ENCODE measurements at places on chromosomes 6 and 20. TPM values are rescaled to one million over a fixed set of nuclear protein-coding genes. Genes with fewer than 3 reads are reported as not detected.

- no peak for DNase-seq
These were observed 35.1 kb downstream of the NFATC2 start for GRCh38 chr20:51507216-51508036.

- no peak for DNase-seq
These were observed 83.8 kb downstream of the FNDC1 start for GRCh38 chr6:159252955-159253508.

DNA sequence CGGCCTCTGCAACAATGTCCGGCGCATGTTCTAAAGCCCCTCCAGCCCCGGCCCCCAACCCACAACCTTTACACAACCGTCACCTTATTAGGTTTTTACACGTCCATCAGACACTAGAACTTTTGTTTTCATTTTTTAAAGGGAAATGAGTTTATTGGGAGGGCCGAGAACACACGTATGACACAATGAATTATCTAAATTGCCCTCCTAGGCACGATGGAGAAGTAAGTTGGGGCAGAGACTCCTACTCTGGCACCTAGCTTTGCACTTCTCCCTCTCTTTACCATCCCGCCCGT, 1.2 kb upstream of the DLL1 start:
- DNase-seq: no peak

- DNase-seq: no peak
These were observed 76.6 kb downstream of the CDS2 start for GRCh38 chr20:5203380-5203779.

DNA sequence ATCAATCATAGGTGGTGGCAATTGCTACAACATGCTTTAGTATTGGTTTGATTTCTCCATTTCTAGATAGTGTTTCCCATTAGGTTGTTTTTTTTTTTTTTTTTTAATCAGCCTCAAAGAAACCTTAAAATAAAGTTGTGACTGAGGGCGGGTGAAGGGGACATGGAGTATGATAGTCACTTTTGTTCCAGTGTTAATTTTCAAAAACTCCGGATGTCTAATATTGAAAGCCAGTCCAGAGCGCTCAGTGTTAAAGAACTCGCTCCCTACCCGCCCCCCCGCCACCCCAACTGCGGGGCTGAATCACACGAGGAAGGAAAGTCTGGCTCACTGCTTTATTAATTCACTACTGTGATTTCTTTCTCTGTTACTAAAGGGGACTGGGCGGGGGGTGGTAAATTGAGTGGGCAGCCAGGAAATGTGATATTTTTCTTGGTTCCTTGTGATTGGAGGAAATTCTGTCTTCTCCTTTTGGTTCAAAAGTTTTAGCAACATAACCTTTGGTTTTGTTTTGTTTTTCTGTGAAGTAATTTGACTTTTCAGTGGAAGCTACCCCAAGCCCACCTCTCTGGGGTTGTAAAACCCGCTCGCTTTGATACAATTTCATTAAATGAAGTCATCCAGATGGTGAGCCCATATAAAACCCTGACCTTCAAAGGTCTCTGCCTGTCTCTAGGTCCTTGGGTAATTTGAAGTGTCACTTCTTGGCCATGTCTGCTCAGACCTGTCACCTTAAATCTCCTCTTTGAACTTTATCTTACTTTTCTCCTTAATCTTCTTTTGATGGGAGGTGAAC, 38.0 kb downstream of the TNFAIP3 start:
- DNase-seq: no peak

DNA sequence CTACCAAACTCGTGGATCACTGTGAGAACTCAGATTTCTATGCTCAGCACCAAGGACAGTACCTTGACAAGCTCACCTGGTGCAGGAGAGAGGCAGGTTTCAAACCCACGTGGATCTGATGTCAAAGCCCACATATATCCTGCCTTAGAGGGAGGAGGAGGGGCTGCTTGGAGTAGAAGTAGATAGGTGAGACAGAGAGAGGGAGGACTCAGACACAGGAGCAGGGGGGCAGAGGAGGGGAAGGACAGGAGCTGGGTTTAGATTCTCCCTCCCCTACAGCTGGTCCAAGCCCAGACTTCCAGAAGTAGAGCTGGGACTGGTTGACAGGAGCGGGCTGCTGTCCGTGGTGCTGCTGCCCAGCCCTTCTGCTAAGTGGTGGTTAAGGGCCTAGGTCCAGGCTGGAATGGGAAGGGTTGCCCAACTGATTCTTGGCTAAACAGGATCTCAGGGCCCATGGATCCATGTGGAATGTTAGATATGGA, 77.5 kb downstream of the CDH22 start:
- no peak for DNase-seq

- DNase-seq: no peak
These were observed 34.7 kb downstream of the SLC35B3 start for GRCh38 chr6:8400663-8401062.

DNA sequence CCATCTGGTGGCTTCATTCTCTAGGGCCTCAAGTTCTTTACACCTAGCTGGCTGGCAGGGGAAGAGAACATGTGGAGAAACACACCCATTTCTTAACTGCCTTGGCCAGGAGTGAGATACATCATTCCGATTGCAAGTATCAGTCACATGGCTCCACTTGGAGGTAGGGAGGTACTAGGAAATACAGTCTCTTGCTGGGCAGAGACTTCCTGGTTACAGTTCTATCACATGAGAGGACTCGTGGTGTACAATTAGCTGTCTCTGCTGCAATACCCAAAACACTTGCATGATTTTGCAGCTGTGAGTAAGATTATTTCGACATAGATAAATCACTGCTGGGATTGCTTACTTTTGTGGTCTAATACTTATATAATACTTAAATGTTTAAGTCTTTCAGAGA, 51.1 kb downstream of the GTF2H5 start:
- DNase-seq: no peak

ATAT1 gene
- 47.0 TPM for total RNA-seq

- DNase-seq: no peak
These were observed 94.9 kb downstream of the KCNB1 start for GRCh38 chr20:49387581-49387939.

- DNase-seq: no peak
These were observed 3.5 kb downstream of the CITED2 start for GRCh38 chr6:139370999-139371345.

DNA sequence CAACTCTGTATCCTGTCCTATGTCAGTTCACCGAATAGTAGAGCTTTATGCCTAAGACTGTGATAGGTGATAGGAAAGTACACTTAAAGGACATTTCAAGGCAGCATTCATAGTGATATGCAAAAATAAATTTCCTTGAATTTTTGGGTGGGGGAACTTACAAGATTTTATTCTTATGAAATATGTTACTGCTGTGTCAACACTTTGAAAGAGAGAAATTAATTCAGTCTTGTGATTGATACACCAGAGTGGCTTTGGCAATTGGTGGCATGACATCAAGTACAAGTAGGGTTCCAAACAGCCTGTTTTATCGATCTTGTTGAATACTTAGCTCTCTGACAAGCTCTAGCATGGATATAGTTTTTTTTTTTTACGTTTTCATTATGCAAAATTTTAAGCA, 72.3 kb downstream of the QKI start:
- no peak for DNase-seq

DNA sequence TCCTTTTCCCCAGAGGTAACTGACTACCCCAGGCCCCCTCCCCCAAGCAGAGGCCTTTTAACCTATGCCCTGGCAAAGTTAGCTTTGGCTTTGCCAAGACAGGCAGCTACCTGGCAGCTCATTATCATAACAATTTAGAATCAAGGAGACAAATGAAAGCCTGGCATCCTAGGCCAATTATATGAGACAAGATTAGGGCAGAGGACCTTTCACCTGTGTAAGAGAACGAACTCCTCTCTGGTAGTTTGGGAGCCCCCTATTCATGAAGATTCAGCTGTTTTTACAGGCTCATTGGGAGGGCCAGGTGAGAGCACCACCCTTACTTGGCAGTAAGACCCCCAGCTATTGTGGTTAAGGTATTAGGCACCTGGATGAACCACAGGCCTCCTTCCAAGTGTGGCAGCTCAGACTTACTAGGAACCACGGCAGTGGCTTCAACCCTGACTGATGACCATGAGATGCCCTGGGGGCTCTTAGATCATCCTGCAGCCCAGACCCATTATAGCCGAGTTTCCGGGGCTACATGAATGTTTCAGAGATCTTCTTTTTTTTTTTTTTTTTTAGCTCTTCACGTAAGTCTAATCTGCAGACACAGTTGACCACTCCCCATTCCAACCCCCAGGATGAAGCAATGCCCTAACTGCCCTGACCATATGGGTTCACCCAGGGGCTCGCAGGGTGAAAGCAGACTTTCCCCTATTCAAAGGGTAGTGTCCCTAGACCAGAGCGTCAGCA, 56.2 kb downstream of the RAB44 start:
- no peak for DNase-seq

HLA-DRB1 gene
- 88.9 TPM for total RNA-seq

DNA sequence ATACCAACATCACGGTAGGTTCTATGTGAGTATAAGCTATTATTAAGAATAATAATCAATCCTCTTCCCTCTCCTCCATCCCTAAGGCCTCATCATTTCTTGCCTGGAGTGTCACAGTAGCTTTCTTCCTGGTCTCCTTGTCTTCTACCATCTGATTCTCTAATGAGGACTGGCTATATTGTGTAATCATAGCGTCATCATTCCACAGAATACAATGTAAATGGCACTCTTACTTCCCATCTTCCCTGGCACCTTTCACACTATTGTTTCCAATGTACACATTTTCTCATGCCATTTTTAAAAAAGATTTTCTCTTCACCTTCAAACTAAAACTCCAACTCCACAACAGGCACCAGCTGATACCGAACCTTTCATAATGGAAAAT, 2.2 kb upstream of the BTN3A2 start:
- no peak for DNase-seq

SLC35D3 gene
- 0.41 TPM for total RNA-seq

DNA sequence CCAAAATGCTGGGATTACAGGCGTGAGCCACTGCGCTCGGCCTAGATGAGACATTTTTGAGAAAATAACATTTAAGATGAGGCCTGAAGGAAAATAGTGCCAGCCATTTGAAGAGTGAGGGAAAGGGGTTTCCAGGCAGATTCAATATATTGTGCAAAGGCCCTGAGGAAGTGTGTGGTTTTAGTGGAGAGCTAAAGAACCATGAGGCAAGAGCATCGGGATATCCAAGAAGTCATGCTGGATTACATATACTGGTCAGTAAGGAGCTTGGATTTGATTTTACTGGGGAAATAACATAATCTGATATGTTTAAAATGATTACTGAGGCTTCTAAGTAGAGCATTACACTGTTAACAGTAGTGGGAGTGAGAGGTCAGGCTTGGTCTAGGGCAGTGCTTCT, 47.0 kb downstream of the CARMIL1 start:
- DNase-seq: no peak

DDAH2 gene
- 101 TPM for total RNA-seq

CTSZ gene
- total RNA-seq: 71.9 TPM

COL21A1 gene
- total RNA-seq: 12.8 TPM

TREM1 gene
- total RNA-seq: not detected

- DNase-seq: no peak
These were observed 55.9 kb upstream of the TASP1 start for GRCh38 chr20:13694420-13695150.

RBL1 gene
- 7.6 TPM for total RNA-seq

BPIFB2 gene
- total RNA-seq: 0.22 TPM

CCN5 gene
- total RNA-seq: not detected

- no peak for DNase-seq
These were observed 94.2 kb downstream of the TBC1D7 start for GRCh38 chr6:13234130-13234529.

GRCh38 chr6:109815054-109815453, 124.0 kb downstream of the FIG4 start:
- DNase-seq: no peak

DNA sequence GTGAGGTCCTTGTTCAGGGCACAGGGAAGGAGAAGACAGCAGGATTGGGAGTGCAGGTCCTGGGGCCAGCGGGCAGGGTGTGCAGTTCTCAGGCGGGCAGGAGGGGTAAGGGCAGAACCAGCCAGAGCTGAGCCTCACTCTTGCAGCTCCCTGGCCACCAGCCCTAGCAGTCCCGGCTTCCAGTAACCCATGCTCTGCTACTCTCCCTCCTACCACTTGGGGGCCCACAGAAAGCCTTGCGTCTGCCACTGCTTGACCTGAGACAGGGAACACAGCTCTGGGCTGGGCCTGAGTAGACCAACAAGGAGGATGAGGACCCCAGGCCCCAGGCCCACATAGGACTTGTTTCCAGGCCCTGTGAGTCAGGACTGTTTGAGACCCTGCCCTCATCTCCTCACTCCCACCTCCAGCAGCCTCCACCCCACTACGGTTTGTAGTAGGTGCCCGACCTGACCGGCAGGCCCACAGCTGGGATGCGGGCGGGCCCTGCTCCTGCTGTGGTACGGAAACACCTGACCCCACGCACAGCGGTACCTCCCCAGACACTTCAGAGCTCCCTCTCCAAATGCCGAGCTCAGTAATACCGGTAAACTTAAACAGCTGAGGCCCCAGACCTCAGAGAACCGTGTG, 39.2 kb downstream of the KCNK5 start:
- no peak for DNase-seq
